Renal cortical epithelial cell (primary cell): ENCODE measurements at places on chromosomes 11 and 22. TPM values are rescaled to one million over a fixed set of nuclear protein-coding genes. Genes with fewer than 3 reads are reported as not detected.

DNA sequence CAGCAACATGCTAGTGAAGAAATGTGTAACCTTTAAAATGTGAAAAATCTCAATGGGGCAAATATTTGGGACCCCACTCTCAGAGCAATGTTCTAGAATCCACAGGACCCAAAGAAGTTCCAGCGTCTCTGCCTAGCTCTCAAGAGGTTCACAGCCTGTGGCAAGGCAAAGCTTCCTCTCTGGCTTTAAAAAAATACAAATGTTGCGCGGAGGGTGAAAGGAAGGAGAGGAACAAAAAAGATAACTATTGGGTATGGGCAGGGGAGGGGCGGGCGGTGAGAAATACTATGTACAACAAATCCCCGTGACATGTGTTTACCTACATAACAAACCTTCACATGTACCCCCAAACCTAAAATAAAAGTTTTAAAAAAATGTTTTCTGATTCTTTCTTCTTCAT is 53.6 kb downstream of the PITPNB start:
- no peak for DNase-seq

DNA sequence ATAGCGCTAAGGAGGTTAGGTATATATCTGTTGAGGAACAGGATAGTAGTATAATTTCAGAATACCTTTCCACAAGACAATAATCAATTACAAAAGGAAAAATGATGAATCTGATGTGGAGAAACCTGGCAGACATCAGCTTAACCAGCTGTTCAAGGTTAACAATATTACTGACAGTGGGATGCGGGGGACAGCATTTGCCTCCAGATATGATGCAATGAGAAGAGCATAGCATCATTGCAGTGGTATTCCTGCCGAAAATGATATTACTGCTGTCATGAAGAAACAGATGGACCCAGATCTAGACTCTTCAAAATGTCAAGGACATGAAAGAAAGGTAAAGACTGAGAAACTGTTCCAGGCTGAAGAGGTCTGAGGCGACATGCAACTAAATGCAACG is 49.7 kb downstream of the RBFOX2 start:
- no peak for DNase-seq

Gene HBG1
- not detected in 2 replicates for total RNA-seq

Gene PKP3
- total RNA-seq: 1.7 and 13.7 TPM in 2 replicates

Gene SOX10
- total RNA-seq: not detected in 2 replicates
